ENCODE measurements at places on chromosomes 16 and 17. TPM values are rescaled to one million over a fixed set of nuclear protein-coding genes. Genes with fewer than 3 reads are reported as not detected.

C1QTNF8 gene
- not detected for total RNA-seq

SAMD14 gene
- total RNA-seq = 0.31 TPM

EFCAB5 gene
- 1.1 TPM for total RNA-seq

GPR179 gene
- total RNA-seq = 0.56 TPM

PSMC3IP gene
- 3.9 TPM for total RNA-seq

PTX4 gene
- not detected for total RNA-seq
